ENCODE measurements at places on chromosomes 7 and 10.

DNA sequence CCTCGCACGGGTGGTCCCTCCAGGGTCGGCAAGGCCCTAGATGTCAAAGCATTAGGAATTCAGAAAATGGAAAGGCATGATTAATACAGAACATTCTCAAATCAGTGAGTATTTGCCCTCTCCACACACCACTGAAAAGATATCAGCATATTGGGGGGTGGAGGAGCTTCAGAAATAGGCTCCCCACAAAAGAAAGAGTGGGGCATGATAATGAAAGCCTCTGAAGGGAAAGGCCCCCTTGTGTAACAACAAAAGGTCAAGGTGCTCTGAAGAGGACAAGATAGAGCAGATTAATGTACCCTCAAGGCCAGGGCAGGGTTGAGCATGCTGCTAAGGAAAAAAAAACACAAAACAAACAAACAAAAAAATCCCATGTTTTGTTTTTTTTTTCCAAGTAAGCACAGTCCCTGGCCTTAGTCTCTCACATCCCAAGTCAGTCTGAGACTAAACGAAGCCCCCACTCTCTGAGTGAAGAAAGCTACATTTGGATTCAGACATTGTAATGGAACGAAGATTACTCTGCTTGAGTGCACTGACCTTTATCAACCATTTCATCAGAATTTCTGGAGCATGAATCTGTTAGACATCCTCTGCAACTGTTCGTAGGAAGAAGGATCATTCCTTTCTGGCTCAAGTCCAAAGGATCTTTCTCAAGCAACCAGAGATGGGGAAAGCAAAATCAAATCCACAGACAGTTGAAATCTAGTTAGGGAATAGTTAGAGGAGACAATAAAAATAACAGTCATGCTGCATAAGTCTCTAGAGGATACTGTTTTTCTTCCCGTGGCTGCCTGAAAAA is 27.4 kb upstream of the DGKI start:
- DNase-seq, result no peak

- no peak for DNase-seq
These were observed 165.2 kb upstream of the TMEM72 start for GRCh38 chr10:44745920-44746319.

GRCh38 chr10:102264371-102264770 is 19.0 kb downstream of the GBF1 start:
- DNase-seq, result no peak

DNA sequence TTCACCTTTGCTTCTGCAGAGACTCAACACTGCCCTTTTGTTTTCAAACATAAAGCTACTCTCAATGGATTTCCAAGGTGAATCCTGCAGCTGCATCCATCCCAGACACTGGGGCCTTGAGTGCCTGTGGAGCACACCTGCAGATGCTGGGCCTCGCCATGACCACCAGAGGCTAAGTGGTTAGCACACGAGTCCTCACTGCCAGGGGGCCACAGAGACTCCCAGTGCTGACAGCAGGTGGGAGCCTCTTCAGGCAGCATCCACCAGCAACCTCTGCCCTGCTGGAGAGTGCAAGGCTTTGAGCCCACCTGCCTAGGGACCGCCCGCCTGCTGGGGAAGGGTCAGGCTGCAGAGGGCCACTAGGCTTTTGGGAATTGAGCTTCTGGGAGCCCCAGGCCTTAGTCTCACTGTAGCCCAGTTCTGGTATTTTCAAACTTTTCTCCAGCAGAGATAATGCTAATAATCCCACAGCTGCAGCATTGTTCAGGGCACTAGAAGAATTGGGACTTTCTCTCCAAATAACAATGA is 9.4 kb upstream of the HPS1 start:
- no peak for DNase-seq

DNA sequence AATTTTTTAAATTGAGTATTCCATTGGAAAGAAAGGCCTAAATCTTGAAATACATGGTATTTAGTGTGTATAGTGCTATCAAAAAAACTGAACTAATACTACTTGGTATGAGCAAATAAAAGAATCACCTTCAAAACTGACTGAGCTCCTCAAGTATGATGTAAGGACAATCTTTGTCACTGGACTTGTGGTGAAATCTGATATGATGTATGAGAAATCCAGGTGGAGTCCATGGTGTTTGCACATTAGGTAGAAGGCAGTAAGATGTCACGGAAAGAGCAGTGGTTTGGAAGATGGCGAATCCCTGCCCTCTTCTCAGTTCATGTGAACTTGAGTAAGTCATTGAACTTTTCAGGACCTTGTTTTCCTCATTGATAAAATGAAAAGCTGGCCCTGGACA is 62.1 kb upstream of the COL1A2 start:
- no peak for DNase-seq

DNA sequence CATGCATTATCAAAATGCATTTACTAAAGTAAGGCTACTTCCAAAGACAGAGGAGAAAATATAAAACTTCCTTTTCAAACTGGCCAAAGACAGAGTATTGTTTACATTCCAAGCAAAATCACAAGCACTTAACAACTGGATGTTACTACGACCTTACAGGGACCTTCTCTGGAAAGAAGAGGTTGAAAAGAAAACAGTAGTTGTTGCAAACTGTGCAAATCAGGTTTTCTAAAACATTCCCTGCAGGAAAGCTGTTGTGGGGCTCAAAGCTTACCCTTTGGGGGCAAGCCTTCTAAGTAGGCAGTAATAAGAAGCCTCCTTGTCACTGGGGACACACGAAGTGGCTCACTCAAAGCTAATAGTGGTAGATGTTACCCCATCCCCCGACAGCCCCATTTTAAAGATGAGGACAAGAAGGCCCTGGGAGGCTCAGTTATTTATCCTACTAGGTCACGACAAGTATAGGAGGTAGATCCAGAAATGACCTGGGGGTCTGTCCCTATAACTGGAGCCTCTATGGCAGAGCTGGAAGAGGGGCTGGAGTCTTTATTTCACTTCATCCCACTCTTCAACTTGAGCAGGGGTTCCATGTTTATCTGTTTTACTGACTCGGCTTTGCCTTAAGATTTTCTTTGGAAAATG is 46.6 kb downstream of the ATXN7L1 start:
- no peak for DNase-seq

DNA sequence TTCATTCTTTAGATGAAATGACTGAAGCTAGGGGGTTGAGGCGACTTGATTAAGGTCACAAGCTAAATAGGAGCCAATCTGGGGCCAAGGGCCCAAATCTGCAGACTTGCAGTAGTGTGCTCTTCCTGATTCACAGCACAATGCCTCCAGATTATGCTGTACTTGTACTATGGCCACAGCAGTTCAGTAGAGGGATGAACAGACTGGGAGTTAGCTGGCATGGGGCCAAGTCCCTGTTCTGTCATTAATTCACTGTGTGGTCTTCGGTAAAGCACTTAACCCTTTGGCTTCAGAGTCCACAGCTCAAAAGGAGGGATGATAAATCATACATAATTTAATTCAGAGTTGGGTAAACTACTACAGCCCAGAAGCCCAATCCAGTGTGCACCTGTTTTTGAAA is 196.8 kb downstream of the XPNPEP1 start:
- DNase-seq, result no peak

- DNase-seq, result no peak
These were observed 42.9 kb downstream of the CHRM2 start for GRCh38 chr7:136911344-136911743.

GRCh38 chr7:69110450-69111050 is 487.7 kb upstream of the AUTS2 start:
- no peak for DNase-seq

GRCh38 chr10:1928606-1929005 is 191.3 kb upstream of the ADARB2 start:
- DNase-seq, result no peak

- no peak for DNase-seq
These were observed 2.4 kb downstream of the BAMBI start for GRCh38 chr10:28679581-28680357.

DNA sequence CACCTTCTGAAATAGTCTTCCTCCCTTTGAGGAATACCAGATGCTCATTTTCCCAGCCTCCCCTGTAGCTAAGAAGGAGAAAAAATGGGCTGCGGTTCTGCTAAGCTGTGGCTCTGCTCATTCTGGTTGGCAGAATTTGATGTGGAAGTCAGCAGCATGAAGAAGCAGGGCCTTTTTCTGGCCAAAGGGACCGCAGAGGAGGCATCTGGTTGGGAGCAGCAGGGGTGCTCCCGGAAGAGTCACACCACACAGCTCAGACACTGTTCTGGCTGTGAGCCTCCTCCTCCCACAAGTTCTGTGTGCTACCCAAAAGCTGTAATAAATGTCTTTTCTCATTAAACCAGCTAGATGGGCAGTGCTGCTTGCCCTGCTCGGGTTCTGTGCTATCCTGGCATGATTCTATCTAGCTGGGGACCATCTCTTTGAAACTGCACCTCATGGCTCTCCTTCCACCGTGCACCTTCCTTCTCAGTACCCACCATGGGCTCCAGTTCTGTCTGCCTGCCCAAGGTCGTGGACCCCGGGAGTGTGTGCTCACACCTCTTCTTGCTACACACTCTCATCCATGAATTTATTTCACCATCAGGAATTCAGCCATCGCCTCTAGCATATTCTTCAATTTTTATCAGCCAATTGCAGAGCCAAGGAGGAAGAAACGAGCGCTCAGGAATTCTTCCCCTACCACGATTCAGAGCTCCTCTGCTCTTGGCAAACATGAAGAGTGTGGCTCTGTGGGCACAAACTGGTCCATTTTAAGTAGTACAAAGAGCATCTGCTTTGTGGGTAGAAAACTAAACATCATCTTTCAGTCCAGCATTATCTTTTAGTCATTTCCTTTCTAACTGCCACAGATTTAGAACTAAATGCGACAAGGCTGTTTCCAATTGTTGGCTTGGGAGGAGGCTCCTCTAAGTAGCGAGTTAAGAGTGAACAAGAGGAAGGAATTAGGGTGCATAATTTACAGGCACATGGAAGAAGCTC is 76.9 kb downstream of the FAM171A1 start:
- DNase-seq, result no peak

DNA sequence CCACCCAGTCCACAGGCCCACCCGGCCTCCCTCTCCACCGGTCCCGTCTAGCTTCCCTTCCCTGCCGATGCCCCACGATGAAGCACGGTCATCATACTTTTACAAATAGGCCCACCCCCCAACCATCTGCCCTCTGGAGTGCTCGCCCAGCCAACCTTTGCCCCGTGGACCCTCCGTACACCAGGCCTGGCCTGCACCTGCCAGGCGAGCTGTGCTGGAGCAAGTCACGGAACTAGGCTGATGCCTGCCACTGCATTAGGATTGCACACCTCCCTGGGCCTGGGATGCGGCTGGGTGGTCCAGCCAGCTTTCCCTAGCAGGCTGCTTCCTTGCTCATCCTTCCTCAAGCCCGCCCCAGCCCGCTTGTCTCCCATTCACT is 44.7 kb downstream of the PPIF start:
- no peak for DNase-seq

DNA sequence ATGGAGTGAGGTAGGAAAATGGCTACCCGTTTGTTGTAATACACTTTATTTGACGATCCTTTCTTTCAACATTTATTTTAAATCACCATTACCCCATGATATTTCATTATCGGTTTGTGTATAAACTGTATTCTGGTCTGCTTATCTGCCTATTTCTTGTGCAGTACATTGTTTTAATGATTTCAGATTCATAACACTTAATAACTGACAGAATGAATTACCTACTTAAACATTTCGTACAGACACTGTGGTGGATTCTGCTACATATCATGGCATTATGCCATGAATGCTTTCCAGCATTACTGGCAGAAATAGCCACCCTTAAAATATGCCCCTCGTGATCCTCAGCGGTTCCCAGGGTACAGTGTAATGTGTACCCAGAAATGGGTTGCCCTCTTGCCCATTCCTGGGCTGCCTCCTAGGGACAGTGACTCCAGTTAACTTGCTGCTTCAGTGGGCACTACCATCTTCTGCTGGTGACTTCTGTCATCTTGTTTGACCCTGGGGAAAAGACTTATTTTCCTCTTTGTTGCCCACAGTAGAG is 74.5 kb downstream of the C1GALT1 start:
- no peak for DNase-seq

GRCh38 chr10:1327759-1328158 is 271.6 kb downstream of the WDR37 start:
- DNase-seq, result no peak

GRCh38 chr10:95304463-95304862 is 13.7 kb upstream of the PDLIM1 start:
- no peak for DNase-seq

DNA sequence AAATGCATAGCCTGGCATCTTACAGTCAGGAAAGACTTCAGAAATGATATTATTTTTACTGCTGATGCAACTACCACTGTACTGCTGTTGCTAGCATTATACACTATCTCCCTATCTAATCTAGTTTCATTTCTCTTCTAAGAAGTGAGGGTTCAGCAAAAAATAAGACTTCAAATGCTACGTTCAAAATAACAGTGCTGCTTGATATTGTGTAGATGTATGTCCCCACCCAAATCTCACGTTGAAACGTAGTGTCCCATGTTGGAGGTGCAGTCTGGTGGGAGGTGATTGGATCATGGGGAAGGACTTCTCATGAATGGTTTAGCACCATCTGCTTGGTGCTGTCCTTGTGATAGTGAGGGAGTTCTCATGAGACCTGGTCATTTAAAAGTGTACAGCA is 129.4 kb downstream of the ANK3 start:
- no peak for DNase-seq

DNA sequence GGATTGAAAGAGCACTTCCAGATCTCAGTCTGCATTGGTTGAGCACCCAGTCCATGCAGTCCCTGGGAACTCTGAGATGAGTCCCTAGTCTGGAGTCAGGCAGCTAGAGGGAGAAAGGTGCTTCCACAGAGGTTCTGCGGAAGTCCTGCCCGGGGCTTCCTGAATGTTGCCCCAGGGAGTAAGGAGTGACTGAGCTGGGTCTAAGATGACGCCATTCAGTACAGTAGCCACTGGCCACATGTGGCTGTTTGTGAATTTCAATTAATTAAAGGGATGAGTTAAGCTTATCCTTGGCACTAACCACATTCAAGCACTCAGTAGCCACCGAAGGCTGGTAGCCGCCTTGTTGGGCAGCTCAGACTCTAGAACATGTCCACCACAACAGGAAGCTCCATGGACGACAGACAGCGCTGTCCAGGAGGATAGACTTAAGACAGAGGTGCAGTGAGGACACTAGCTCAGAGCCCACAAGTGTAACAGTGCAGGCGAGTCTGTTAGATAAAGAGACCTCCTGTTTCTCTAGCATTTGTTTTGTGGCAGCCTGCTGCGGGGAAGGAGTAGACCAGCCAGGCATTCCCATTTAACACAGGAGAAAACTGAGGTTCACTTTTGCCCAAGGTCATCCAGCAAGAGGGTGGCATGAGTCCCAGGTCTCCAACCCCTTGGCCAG is 101.6 kb upstream of the PPIF start:
- no peak for DNase-seq

DNA sequence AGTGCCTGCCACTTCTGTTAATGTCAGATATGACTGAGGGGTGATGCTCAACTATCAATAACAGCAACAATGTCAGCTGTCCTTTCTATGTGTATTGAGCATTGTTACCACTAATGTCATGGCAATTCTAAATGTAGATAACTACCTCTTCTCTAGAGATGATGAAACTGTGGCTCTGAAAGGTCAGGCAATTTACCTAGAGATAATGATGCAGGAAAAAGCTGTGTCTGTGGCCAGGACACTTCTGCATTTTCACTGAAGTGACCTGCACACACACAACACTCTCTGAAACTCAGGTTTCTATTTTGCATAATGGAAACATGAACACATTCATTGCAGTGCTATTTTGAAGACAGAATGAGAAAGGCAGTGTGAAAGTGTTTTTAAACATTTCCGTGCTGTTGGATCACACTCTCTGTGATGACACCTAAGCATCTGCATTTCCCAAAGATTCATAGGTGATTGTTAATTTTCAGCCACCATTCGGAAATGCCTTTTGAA is 148.2 kb downstream of the KCND2 start:
- no peak for DNase-seq
